ENCODE measurements at places on chromosomes 4 and X.
A peak's percentile ranks its signal among the peaks of the same experiment; 100 is the strongest.

DNA sequence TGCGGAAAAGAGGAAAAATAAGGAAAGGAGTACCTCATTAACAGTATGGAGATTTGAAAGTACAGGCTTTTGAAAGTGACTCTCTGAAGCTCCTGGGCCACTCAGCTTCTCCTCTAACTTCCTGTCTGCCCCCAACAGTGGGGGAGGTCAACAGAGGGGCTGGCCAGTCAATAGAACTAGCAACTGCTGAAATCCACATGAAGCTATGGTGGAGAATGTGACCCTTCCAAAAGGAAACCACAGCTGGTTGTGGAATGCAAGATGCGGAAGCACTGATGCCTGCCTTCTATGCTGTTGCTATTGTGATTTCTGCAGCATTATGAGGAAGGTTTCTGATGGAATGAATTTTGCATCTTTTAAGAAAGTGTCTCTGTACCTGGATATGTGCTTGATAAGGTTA, 2.4 kb downstream of the CORIN start:
- DNase-seq, result peak; percentile 21

- no peak for DNase-seq
These were observed 33.5 kb downstream of the SGMS2 start for GRCh38 chr4:107858158-107858742.

- DNase-seq, result no peak
These were observed 3.0 kb downstream of the ATP2B3 start for GRCh38 chrX:153520287-153520917.

- DNase-seq, result no peak
These were observed 123.7 kb upstream of the TLR3 start for GRCh38 chr4:185945252-185945651.

- no peak for DNase-seq
These were observed 47.9 kb upstream of the POU4F2 start for GRCh38 chr4:146590801-146591200.

GRCh38 chr4:8537041-8537461, 43.1 kb upstream of the GPR78 start:
- DNase-seq, result peak; percentile 92

Data from AG10803 (cell line).